ENCODE measurements at places on chromosomes 11 and 22. TPM values are rescaled to one million over a fixed set of nuclear protein-coding genes. Genes with fewer than 3 reads are reported as not detected.

DNA sequence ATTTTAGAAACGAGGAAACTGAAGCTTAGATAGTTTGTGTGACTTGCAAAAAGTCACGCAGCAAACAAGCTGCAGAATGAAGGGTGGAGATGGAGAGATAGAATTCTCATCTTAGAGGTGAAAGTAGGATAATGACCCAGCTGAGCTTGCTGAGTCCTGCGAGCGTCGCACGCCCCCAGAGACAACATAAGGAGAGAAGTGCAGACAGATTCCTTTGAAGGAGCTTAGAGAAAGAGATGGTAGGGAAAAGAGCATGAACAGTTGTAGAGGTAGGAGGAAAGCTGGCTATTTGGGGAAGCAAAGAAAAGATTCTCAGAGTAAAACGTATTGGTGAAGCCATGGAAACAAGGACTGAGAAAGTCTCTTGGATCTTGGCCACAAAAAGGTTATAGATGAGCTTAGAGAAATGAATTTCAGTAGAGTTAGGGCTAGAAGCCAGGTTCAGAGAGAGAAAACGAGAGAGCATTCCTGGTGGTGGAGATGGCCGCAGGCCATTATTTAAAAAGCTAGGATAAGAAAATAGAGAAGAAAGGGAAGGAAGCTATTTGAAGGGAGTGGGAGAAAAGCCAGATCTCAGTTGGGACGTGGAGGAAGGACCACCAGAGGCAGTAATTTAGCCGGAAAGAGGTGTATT is 44.8 kb downstream of the FAM83F start:
- no peak overlapping the region for H3K27ac ChIP-seq
- no peaks in the 10 kb centered on the region for H3K36me3 ChIP-seq
- no peaks in the 10 kb centered on the region for H3K27me3 ChIP-seq

The TTLL12 gene
- total RNA-seq, result 52.5 TPM

The MUC5AC gene
- total RNA-seq, result 0.25 TPM

DNA sequence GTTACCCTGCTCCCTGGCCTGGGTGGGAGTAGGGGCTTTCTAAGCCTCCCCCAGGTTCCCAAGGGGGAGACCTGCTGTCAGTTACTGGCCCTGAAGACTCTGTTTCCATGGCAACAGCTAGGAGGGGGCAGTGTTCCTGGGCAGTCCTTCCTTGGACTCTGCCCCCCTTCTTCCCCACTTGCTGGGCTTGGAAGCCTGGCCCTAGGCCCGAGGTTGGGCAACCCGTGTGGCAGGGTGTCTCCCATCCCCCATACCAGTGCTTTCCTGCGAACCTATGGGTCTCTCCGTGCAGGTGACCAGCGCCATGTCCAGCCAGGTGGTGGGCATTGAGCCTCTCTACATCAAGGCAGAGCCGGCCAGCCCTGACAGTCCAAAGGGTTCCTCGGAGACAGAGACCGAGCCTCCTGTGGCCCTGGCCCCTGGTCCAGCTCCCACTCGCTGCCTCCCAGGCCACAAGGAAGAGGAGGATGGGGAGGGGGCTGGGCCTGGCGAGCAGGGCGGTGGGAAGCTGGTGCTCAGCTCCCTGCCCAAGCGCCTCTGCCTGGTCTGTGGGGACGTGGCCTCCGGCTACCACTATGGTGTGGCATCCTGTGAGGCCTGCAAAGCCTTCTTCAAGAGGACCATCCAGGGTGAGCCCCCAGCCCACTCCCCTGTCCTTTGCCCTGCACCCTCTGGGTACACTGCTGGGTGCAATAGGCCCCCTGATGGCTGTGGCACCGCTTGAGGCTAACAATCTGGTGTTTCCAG is 1.7 kb downstream of the ESRRA start:
- H3K27ac ChIP-seq, result peak overlapping the region; percentile 96
- no peaks in the 10 kb centered on the region for H3K27me3 ChIP-seq
- H3K4me1 ChIP-seq, result peaks cover 32% of the 10 kb centered on the region
- peak; percentile 67 for DNase-seq

The RFPL3 gene
- not detected for total RNA-seq

The CLDN5 gene
- total RNA-seq, result not detected

DNA sequence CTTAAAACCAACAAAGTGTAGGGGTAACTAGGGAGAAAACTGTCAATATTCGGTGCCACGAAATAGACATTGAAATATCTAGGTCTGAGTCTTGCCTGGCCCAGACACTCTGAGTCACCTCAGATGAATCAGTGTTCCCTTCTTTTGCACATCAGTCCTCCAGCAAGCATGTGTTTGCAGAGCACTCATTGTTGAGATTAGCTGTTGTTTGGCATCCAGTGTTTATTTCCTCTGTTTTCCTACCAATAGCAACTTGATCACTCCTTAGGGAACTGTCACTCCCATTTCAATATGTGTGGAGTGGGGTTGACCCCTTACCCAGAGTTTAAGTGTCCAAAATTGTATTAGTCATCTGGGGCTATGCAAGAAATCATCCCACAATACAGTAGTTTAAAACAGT is 4.7 kb upstream of the ASCC2 start:
- peaks cover 5% of the 10 kb centered on the region for H3K4me1 ChIP-seq
- no peak overlapping the region for H3K4me3 ChIP-seq
- DNase-seq, result no peak
- H3K36me3 ChIP-seq, result no peaks in the 10 kb centered on the region
- H3K27me3 ChIP-seq, result no peaks in the 10 kb centered on the region

DNA sequence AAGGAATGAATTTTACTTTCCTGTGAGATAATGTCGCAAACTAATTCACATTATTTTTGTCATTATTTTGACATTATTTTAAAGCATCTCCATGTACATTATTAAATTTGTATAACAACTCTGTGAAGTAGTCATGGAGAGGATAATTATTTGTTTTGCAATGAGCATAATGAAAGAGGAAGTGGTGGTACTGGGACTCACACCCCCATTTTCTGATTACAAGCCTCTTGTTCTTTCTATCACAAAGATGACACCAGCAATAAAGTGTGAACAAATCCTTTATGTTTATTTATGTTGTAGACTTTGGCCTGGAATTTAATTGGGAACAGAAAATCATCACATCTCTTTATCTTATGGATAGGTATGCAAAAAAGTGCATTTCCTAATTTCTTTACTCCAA is 522.6 kb downstream of the TMEM135 start:
- no peaks in the 10 kb centered on the region for H3K36me3 ChIP-seq
- no peaks in the 10 kb centered on the region for H3K4me1 ChIP-seq
- no peak for DNase-seq

All from Caco-2 (cell line).